Epithelial cell of prostate (primary cell): ENCODE measurements at places on chromosomes 6 and 20.

DNA sequence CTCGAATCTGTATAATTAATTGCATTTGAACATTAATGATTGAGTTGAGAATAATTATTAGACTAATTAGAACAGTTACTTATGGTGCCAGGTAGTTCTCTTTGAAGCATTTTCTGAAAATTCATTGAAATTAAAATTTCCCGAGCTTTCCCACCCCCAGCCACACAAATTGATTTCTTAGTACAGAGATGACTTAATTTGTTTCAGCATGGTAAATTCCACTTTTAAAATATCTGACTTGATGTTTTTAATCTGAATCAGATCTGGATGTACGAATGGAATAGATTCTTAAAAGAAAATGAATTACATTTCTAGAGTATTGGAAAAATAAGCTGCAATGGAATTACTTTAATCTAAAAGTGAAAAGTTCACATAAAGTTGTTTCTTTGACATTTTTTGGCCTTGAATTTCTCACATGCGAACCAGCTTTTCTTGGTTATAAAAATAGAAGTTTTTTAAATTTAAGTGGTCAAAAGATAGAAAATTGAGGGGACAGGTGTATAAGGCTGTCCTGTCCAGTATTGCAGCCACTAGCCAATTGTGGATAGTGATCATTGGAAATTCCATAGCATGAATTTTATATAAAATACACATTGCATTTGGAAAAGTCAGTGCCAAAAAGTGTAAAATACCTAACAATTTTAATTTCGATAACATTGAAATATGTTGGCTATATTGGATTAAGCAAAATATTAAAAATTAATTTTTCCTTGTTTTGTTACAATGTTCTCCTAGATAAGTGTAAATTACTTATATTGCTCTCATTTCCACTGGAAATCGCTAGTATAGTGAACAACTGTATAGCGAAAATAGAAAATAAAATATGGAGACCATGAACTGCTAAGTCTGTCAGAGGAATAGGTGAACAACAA is 102.9 kb downstream of the OR2B2 start:
- no peak for DNase-seq

DNA sequence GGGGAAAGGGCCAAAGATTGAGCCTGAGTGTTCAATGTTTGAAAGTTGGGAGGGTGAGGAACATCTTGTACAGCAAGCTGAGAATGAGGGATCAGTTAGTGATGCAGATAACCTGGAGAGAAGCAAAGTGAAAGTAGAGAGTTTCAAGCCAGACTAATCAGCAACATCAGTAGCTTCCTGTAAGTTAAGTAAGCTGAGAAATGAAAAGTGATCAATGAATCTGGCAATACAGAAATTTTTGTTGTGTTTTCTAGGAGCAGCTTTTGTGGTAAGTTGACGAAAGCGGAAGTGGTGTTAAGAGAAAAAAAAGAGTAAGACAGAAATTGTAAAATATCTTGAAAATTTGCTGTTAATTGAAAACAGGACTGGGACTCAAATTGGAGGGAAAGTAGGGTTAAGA is 855.5 kb upstream of the MAP3K7 start:
- no peak for DNase-seq

GRCh38 chr20:33796263-33796906 is 14.8 kb upstream of the CHMP4B start:
- peak; percentile 46 for DNase-seq

DNA sequence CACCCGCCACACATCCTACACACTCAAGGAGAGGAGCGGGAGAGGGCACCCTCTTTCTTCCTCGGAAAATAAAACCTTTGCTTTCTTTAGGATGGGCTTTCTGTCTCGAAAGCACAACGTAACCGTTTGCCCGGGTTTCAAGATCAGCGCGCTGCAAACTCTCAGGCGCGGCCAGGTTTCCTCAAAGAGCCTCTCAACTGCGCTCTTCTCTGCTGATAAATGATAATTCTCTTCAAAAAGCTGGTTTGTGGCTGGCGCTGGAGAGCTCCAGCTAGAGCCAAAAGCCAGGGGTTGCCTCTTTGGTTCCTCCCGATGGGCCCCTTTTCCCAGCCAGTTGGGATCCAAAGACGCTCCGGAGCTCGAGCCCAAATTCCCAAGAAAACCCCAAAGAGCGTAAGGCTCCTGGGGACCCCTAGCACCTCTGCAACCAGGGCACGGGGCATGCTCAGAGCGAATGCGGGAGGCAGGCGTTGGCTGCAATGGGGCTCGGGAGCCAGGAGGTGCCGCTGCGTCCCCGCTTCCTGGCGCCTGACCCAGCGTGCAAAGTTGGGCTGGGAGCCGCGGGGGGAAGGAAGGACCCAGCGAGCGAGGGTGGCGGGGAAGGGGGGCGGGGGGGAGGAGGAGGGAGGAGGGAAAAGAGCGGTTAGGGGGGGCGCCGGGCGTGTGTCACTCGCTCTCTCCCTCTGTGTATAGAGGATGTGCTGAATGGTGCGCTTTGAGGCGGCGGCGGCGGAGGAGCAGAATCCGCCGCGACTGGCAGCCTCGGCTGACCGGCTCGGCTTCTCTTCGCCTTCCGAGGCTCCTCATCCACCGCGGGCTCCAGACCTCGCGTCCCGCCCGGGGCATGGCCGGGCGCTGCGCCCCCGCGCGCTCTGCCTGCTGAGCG is at the start of gene PLCB1:
Gene PLCB1, plus strand, starts transcription at position 669 of the 886 bp plus-strand sequence. CDS start 386 bp downstream, outside the sequence.
- DNase-seq: no peak

DNA sequence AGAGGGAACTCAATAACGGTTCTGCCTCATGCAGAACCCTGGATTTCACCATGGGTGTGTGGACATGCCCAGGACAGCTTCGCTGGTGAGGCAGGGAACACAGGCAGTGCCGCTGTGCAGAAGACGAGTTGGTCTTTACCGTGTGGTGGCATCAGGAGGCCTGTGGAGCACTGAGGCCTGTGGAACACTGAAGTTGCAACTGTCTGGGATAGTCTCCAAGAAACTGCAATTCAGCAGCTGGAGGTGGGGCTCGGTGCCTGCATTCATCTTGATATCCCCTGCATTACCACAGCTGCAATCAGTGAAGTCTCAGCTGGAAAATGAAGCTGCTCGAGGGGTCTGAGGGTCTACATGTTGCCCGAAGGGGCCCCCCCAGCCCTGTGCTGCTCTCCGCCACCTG is 202.4 kb upstream of the CDH4 start:
- no peak for DNase-seq

GRCh38 chr6:93896081-93896480 is 476.7 kb upstream of the EPHA7 start:
- no peak for DNase-seq

DNA sequence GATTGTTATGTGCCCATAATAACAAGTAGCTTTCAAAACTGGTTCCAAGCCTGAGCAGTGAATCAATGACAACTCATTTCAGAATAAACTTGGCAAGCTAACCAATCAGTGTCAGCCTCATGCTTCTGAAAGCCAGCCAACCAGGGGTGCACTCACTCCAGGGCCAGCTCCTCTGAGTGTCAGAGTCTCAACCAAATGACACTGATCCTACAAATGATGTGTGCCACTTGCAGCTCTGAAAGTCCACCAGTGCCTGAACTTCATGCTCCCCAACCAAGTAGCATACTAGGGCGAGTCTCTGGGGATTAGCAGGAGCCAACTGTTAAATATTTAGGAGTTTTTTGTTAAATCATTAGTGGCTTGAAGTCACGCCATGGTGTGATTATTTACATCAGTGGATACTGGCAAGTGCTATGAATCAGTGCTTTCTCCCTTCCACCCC is 4.5 kb downstream of the IYD start:
- peak; percentile 29 for DNase-seq

DNA sequence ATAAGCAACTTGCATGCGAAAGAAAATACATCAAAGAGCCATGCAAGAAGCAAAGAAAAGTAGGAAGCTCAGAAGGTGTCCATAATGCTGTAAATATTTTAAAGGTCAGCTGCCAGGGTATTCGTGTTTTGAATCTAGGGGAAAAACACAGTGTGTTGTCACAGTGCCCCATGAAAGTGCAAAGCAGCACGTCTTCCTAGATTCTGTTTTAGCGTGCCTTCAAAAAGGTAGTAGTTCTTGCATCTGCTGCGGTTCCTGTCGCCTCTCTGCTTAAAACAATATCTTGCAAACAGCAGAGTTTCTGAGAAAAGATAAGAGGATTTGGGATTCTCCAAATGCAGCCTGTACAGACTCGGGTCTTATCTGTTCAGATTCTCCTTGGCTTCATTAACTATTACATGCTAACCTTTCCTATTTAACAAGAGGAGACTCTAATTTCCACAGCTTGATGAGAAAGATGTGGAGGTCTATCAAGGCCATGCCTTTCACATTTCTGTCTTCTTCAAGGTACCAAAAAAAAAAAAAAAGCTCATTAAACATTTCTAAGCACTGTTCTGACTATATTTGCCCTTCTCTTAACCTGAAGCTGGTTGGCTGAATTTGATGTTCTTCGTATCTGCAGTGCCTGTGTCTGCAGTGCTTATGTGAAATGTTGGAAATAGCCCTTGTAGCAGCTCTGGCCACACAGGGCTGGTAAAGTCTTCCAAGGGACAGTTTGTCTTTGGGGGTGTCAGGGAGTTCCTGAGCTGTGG is 297.5 kb downstream of the ADGB start:
- DNase-seq: no peak

DNA sequence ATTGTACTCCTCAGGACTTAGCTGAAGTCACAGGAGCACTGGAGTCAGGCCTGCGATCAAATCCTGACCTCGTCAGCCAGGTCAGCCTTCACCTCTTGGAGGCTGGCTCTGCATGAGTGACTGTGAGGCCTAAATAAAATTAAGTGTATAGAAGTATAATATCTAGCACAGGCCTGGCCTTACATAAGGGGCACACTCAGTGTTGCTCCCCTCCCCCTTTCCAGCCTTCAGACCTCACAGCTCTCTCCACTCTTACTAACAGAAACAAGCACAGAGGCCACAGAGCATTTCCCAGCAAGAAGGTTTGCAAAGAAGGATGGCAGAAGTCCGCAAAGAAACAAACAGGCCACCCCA is 84.8 kb downstream of the TRERF1 start:
- no peak for DNase-seq

DNA sequence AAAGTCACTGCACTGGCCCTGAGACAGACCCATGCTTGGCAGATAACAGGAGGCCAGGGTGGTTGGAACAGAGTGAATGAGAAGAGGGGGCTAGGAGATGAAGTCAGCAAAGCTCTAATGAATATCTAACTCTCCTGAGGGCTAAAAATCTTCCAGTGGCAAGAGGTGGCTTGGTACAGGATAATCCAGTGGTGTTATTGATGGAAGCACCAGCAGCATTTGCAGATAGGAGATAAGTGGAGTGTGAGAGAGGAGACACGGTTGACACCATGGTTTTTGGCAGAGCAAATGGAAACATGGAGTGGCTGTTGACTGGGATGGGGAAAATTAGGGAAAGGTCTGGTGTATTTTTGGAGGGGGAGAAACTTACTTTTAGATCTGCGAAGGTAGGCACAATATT is 363.0 kb downstream of the ARHGAP18 start:
- no peak for DNase-seq

DNA sequence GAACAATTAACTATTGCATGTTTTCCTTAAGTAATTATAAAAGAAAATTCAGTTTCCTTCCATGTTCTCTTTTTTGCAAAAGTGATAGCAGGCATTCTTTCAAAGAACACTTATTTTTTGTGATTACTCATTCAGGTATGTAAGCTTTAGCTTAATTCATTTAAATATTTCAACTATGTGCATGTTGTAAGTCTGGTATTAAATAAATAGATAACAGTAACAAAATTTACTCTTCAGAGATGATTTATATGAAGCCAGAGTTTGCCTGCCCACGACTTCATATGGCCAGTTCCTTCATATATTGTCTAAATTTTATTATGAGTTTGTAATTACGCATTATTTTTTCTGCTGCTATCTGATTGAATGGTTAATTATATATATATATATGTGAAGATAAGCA is 110.9 kb downstream of the ADGRG6 start:
- DNase-seq: no peak

- DNase-seq: no peak
These were observed 30.2 kb upstream of the DACT2 start for GRCh38 chr6:168349718-168350210.

- DNase-seq: no peak
These were observed 93.3 kb downstream of the GPX5 start for GRCh38 chr6:28618898-28619555.
